GM18507 (cell line): ENCODE measurements at places on chromosomes 1 and 21.

DNA sequence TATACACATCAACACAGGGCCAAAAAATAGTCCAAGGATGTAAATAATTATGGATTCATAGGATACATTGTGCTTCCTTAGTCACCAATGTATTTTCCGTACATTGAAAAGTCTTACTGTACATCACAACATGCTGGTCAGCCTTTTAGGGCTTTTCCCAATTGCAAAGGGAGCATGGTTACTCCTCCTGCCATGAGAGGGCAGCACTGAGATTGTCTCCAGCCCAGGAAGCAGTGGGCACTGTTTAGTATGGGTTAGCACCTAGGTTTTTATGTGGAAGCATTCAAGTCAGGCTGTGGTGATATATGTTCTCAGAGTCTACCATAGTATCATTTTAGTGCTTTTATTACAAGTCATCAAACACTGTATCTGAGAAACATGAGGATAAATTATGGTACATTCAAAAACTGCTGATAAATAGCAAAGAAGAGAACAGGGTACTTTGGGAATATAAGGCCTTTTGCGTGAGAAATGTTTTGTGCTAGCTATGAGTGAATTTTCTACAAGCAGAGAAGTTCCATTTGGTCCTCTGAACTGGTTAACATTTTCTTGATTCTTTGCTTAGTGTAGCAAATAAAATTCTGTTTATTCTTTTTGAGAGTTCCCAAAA lies 34.0 kb downstream of the ST6GALNAC5 start:
- DNase-seq: peak; percentile 23

GRCh38 chr1:116231752-116232151 lies 120.6 kb downstream of the MAB21L3 start:
- DNase-seq: no peak

DNA sequence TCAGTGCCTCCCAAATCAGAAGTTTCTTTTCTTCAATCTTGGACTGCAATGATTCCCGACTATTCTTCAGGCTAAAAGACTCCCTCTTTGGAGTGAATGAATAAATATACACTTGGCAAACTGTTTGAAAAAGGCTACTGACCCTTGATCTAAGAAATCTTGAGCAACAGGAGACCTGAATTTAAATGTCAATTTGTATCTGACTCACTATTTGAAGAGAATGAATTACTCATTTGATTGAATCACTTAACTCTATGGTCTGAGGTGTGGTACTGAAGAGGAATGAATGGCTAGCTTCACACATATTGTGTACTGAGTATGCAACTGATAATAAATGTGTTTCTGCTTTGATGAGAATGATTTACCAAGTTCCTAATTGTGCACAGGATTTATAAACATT lies 4.6 kb upstream of the SMG7 start:
- DNase-seq: no peak

- no peak for DNase-seq
These were observed 21.7 kb upstream of the ZNF362 start for GRCh38 chr1:33234588-33234990.

DNA sequence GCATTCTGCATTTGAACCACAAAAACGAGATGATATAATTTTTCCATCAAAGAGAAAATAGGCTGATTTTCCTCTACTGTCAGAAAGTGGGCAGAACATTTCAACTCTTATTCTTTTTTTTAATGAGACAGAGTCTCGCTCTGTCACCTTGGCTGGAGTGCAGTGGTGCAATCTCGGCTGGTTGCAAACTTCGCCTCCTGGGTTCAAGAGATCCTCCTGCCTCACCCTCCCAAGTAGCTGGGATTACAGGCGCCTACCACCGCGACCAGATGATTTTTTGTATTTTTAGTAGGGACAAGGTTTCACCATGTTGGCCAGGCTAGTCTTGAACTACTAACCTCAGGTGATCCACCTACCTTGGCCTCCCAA lies 11.6 kb downstream of the DSTYK start:
- DNase-seq: no peak

- DNase-seq: no peak
These were observed 218.5 kb downstream of the PBX1 start for GRCh38 chr1:164777518-164777917.

DNA sequence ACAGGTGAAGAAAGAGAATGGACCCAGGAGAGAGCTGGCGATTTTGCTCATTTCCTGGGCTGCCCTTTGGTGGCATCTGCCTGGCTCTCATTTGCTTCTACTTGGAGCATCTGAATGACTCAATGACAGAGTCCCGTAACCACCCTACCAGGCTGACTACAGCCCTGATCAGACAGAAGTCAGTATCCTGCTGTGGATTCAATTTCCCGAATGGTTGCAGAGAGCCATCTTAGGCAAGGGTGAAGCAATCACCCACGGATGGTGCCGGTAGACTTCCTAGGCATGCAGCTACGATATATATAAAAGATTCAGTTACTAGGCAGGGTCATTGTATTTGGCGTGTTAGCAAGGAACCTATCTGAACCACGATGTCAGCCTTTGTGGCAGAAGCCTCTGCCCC lies 10.2 kb downstream of the AJAP1 start:
- no peak for DNase-seq

DNA sequence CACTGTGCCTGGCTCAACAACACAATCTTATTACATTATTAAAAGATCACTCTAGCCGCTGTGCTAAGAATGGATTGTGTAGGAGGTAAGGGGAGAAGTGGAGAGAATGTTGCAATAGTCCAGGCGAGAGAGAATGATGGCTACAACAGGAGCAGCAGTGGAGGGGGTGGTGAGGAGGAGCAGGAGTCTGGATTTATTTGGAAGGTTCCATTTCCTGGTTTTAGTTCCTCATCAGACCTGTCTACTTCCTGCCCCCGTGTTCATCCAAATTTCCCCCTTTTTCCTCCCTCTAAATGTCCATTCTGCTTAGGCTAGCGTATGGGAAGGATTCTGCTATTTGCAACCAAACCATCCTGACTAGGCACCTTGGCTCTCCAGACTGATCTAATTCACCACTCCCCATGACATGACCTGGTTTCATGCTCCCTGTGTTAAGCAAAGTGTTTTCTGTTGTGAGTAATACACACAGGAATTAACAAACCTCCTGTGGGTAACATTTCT lies 35.1 kb upstream of the EYA3 start:
- no peak for DNase-seq

DNA sequence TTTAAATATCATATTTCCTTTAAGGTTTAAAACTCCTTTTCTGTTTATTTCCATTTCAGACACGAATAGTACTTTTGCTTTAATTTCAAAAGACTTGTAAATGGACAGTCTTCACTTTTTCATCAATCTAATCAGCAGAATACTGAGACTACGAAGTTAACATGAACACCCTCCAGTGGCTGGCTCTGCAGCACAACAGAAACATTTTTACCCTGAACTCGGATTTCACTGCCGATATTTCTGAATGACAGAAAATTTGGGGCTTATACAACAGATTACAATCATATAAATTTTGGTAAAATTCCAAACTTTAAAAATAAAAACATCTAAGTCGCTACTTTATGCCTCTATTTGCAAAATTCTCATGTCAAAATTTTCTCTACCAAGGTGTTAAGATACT lies 86.2 kb downstream of the AKT3 start:
- no peak for DNase-seq
